ENCODE measurements at places on chromosomes 3 and 15. TPM values are rescaled to one million over a fixed set of nuclear protein-coding genes. Genes with fewer than 3 reads are reported as not detected.

SLC12A1 gene
- total RNA-seq = 0.13 TPM

KNL1 gene
- total RNA-seq = 7.9 TPM

MYNN gene
- 13.3 TPM for total RNA-seq

LCTL gene
- total RNA-seq = not detected

TMEM108 gene
- 1.1 TPM for total RNA-seq

IGF2BP2 gene
- total RNA-seq = 50.7 TPM

SHC4 gene
- total RNA-seq = 1.5 TPM
